Esophagus squamous epithelium (tissue), 5 donors: ENCODE measurements at places on chromosomes 11 and 22.
A peak's percentile ranks its signal among the peaks of the same experiment; 100 is the strongest.

DNA sequence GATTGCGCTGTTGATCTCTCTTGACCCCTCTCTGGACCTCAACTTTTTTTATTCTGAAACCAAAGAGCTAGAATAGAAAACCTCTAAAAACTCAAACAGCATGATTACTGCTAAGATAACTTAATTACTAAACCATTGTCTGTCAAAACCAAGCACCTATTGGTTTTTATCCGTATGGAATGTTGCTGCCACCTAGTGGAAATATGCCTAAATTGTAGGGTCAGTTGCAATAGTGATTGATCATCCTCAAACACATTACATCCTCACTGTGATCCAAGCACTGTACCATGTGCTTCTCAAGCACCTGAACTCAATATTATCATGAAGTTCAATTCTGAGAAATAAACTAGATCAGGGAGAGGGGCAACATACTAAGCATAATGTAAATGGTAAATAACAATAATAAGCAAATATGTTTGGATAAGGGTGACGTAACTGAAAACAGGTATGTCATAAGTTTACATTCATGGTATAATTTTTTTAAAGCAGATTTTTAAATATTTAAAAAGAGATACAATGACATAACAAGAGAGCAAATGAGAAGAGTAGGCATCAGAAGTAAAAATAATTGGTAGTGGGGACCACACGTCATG is 3.8 kb upstream of the OR5A2 start:
- H3K27ac ChIP-seq: no peak overlapping the region
- no peaks in the 10 kb centered on the region for H3K4me1 ChIP-seq
- H3K27me3 ChIP-seq: no peaks in the 10 kb centered on the region
- no peaks in the 10 kb centered on the region for H3K36me3 ChIP-seq

GRCh38 chr11:6365659-6366058 is 24.6 kb upstream of the SMPD1 start:
- no peak overlapping the region for H3K4me3 ChIP-seq
- no peak overlapping the region for H3K27ac ChIP-seq
- no peaks in the 10 kb centered on the region for H3K4me1 ChIP-seq
- no peak for DNase-seq
- no peaks in the 10 kb centered on the region for H3K36me3 ChIP-seq

DNA sequence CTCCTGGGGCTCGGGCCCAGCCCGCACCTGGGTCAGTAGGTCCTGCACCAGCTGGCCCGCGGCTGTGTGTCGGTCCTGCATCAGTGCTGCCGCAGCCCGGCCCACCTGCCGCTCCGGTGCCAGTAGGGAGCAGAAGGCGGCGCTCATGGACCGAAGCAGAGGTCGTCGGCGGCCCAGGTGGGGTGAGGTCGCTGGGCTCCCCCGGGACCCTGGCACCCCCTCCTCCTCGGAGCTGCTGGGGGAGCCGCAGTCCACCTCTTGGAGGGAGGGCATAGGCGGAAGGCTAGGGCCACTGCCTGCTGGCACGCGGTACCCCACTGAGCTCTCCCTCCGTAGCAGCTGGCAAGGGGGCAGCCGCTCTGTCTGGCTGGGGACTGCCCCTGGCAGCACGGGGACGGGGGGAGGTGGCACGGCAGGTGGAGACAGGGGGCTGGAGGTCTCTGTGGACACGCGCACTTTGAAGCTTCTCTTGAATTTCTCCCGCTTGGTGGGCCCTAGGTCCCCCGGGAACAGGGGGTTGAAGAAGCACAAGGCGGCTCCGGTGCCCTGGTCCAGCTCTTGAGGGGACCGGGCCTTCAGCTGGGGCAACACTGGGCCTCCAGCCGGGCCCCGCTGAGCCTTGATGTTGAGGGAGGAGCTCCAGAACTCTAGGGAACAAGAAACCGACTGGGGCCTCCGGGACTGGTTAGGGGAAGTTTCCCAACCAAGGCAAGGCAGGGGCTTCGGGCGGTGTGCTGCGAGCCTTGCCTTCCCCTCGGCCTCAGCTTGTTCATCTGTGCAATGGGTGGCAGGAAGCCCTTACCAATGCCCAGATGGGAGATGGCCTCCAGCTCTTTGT is 1.4 kb downstream of the RIN1 start:
- DNase-seq: no peak
- no peaks in the 10 kb centered on the region for H3K27me3 ChIP-seq
- peak overlapping the region; percentile 58 for H3K4me3 ChIP-seq
- H3K27ac ChIP-seq: peak overlapping the region; percentile 90
- peaks cover 60% of the 10 kb centered on the region for H3K36me3 ChIP-seq

GRCh38 chr22:45093609-45094008 is 70.1 kb upstream of the NUP50 start:
- H3K4me3 ChIP-seq: no peak overlapping the region
- no peak for DNase-seq
- no peak overlapping the region for H3K27ac ChIP-seq
- H3K36me3 ChIP-seq: no peaks in the 10 kb centered on the region
- peaks cover 4% of the 10 kb centered on the region for H3K4me1 ChIP-seq

DNA sequence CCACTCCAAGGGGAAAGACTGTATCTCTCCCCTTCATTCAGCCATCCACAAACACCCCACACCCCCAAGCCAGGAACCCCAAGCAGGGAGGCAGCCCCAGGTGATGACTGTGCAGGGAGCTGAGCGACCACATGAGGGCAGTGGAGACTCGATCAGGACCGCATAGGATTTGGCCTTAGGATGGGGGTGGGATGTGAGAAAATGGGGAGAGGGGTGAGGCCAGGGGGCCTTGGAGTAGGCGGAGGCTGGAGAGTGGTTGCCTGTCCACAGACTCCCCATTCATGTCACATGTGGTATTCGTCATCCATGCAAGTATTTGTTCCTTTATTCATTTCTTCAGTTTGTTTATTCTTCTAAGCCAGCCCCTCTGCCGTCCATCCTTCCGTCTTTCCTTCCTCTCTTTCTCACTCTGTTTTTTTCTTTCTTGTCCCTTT is 2.7 kb upstream of the RHOD start:
- H3K4me3 ChIP-seq: no peak overlapping the region
- peaks cover 23% of the 10 kb centered on the region for H3K4me1 ChIP-seq
- H3K36me3 ChIP-seq: no peaks in the 10 kb centered on the region
- H3K27me3 ChIP-seq: no peaks in the 10 kb centered on the region

DNA sequence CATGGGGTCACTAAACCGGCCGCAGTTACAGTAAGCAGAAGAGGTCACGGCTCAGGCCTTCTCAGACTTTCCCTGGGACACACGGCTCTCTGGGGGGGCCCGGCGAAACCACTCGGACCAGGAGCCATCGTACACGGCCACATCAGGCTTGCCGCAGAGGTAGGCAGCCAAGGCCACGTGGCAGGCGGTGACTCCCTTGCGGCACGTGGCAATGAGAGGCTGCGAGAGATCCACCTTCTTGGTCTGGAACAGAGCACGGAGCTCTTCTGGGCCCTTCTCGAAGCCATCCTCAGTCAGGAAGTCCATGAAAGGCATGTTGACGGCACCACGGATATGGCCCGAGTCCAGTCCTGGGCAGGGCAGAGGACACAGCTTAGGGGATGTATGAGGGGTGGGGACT is 8.3 kb downstream of the TST start:
- H3K36me3 ChIP-seq: no peaks in the 10 kb centered on the region
- H3K4me3 ChIP-seq: no peak overlapping the region
- H3K27me3 ChIP-seq: no peaks in the 10 kb centered on the region
- peaks cover 18% of the 10 kb centered on the region for H3K4me1 ChIP-seq
- no peak overlapping the region for H3K27ac ChIP-seq
- no peak for DNase-seq

DNA sequence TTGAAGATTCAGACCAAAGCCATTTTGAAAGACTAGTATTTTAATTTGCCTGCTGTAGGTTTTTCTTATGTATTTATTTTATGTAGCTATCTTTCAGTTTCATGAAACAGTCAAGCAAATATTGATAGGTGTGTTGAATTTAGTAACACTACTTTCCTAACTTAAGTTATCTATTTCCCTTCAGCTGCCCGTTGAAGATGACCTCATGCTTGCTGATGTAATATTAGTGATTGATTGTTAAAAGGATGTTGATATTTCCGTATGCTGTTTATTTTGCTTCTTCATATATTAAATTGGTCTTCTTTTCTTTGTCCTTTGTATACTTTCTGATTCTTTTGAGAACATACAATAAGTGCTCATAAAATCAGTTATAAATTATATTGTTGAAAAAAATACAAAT is 86.8 kb upstream of the CHORDC1 start:
- H3K4me1 ChIP-seq: no peaks in the 10 kb centered on the region
- no peaks in the 10 kb centered on the region for H3K27me3 ChIP-seq
- DNase-seq: no peak
- H3K27ac ChIP-seq: no peak overlapping the region

GRCh38 chr22:25360411-25360810 is 141.0 kb downstream of the CRYBB2 start:
- H3K36me3 ChIP-seq: peaks cover 49% of the 10 kb centered on the region
- H3K4me1 ChIP-seq: no peaks in the 10 kb centered on the region
- no peak for DNase-seq
- H3K27ac ChIP-seq: no peak overlapping the region
- no peak overlapping the region for H3K4me3 ChIP-seq

DNA sequence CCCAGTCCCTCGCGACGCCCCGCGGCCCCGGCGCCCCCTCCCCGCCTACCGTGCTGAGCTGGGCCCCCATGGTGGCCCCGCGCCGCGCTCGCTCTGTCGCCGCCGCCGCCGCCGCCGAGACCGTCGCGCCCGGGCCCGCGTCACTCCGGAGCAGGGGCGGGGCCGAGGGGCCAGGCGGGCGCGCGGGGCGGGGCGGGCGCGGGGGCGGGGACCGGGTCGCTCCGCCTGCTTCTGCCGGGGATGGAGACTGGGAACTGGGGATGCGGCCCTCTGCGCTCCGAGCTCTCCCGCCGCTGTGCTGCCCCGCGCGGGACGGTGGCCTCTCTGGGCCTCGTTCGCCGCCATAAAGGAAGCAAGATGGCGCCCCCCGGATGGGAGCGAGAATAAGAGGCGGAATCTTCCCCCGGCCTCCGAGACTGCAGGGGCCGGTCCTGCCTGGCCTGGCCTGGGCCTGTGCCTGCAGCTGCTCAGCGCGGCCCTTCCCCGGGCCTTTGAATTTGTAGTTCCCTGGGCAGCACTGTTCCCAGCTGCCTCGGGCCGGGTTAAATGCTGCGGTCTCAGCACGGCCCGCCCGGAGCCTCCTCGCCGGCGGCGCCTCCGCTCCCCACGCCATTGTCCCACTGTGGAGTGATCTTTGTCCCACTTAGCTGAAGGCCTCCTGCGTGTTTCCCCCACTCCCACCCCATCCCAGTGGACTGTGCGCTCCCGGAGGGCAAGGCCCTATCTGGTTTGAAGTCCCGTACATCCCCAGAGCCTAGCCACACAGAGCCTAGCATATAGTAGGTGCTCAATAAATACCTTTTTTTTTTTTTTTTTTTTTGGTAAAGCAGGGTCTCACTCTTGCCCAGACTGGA is at the start of gene CYB5R3:
TSS of gene CYB5R3 (minus strand) at position 147 of the 854 bp plus-strand sequence. CDS start at position 70, 77 bp downstream.
- H3K4me1 ChIP-seq: peaks cover 43% of the 10 kb centered on the region
- peak within 1 kb of the TSS; percentile 98 for H3K27ac ChIP-seq
- H3K36me3 ChIP-seq: no peaks in the 10 kb centered on the region
- DNase-seq: peak; percentile 36
- H3K27me3 ChIP-seq: no peaks in the 10 kb centered on the region

DNA sequence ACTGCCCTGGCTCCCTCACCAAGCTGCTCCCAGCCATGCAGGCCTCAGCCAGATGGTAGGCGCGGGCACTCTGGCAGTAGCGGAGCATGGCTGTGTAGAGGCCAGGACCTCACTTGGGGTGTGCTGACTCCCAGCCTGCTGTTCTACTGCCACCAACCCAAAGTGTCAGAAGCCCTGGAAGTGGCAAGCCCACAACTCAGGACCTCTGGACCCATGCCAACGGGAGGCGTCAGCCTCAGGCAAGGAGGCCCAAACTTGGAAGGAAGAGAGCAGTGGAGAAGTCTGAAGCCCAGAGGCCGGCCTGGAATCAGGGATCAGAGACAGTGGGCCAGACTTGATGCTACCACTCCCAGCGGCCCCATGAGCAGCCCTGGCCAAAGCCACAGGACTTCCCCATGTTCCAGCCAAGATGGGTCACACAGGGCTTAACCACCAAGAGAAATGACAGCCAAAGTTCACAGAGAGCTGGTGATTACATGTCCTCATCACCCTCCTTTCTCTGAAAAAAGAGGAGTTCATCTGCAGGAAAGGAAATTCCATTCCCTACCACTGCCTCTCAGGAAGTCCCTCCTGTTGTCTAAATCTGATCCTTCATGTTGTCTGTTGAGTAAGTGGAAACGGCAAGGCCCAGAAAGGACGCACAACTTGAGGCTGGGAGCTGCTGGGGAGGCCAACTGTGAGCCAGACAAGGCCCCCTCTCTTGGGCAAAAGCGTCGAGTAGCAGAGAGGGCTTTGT is 4.4 kb downstream of the ARRB1 start:
- DNase-seq: no peak
- H3K27ac ChIP-seq: peak overlapping the region; percentile 87
- no peak overlapping the region for H3K4me3 ChIP-seq

DNA sequence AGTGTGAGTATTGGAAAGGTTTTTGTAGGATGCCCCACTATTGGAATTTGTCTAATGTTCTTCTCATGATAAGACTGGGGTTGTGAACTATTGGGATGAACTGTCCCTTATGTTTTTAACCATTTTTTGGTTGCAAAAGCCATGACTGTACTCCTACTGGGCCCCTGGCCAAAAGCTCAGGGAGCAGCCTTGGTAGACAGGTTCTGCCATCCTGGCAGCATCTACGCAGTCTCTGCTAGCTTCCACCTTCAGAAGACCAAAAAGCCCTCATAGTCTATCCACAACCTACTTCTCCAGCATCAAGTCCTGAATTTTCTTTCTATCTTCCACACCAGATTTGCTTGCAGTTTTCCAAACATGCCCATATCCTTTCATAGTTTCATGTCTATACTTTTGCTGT is 211.8 kb downstream of the TENM4 start:
- no peaks in the 10 kb centered on the region for H3K27me3 ChIP-seq
- no peak overlapping the region for H3K4me3 ChIP-seq
- peaks cover 48% of the 10 kb centered on the region for H3K4me1 ChIP-seq
- H3K27ac ChIP-seq: no peak overlapping the region

DNA sequence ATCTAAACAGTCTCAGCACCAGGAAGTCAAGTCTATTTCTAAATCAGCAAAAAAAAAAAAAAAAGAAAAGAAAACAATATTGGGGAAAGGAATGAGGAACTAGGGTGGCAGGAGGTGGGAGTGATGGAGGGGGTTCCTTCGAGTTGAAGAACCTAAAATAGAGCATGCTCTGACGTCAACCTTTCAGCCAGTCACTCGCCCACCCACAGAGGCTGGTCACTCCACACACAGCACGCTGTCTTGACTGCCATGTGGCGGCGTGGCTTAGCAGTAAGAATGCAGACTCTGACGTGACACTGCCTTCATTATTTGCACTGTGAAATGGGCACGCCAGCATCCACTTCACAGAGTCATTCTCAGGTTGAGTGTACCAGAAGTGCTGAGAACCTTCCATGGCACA is 48.3 kb downstream of the LARGE1 start:
- peaks cover 40% of the 10 kb centered on the region for H3K4me1 ChIP-seq
